ENCODE measurements at places on chromosomes 16 and 17.

DNA sequence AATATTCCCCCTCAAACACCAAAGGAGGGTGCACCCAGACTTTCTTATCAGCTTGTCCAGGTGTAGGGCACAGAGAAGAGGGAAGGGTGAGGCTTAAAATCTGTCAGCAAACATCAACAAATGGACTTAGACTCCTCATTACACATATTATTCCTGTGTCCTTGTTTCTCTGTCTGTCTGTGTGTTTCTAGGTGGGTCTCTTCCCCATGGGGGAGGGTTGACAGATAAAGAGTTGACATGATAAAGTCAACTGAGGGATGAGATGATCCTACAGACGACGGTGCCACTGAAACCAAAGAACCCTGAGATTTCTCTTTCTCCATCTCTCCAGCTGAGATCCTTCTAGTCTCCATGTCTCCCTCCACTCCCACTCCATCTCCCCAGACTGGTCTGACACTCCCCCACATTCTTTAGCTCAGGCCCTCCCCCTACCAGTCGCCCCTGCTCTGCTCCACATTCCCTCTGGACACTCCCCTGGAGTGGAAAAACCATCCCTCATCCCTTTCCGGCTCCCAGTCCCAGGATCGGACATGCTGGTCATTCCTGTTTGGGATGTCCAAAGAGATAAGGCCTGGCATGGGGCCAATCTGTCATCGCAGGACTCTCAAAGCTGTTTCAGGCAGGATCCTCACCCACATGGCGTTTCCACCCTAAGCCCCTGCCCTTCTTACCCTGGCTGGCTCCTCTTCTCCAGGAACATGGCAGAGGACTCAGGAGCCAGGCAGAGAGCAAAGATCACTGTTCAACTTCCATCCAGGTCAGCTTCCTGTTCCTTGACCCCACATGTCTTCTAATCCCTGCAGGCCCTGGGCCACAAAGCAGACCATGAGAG, 2.9 kb upstream of the ITGA3 start:
- DNase-seq, result no peak

GRCh38 chr17:58370309-58370708, 18.3 kb upstream of the SUPT4H1 start:
- no peak for DNase-seq

- DNase-seq, result no peak
Observed at GRCh38 chr17:77601054-77601979, 357.2 kb upstream of the TNRC6C start.

- DNase-seq, result no peak
Observed at GRCh38 chr17:44417553-44417952, 28.1 kb upstream of the ITGA2B start.

- no peak for DNase-seq
Observed at GRCh38 chr17:76161619-76162266, 20.7 kb upstream of the FOXJ1 start.

- DNase-seq, result peak; percentile 44
Observed at GRCh38 chr16:57807968-57808528, 5.8 kb upstream of the KIFC3 start.
